Activated CD8-positive, alpha-beta memory T cell treated with anti-CD3 and anti-CD28 coated beads, Interleukin-2, amount 10 ng/mL, durations not matched to agents 7 days and 5 days (primary cell): ENCODE measurements at places on chromosomes 1 and 21. TPM values are rescaled to one million over a fixed set of nuclear protein-coding genes. Genes with fewer than 3 reads are reported as not detected.
A peak's percentile ranks its signal among the peaks of the same experiment; 100 is the strongest.

ELAVL4 gene
- total RNA-seq: not detected

GRCh38 chr1:172616195-172616594 is 42.7 kb upstream of the FASLG start:
- H3K27me3 ChIP-seq: no peaks in the 10 kb centered on the region
- DNase-seq: no peak
- no peak overlapping the region for H3K27ac ChIP-seq
- peaks cover 39% of the 10 kb centered on the region for H3K36me3 ChIP-seq
- no peak overlapping the region for H3K4me3 ChIP-seq
- H3K4me1 ChIP-seq: peaks cover 6% of the 10 kb centered on the region

GRCh38 chr21:16587141-16587581 is 857.4 kb downstream of the USP25 start:
- H3K4me3 ChIP-seq: no peak overlapping the region
- no peaks in the 10 kb centered on the region for H3K4me1 ChIP-seq
- DNase-seq: no peak
- H3K27me3 ChIP-seq: no peaks in the 10 kb centered on the region
- no peak overlapping the region for H3K27ac ChIP-seq

DNA sequence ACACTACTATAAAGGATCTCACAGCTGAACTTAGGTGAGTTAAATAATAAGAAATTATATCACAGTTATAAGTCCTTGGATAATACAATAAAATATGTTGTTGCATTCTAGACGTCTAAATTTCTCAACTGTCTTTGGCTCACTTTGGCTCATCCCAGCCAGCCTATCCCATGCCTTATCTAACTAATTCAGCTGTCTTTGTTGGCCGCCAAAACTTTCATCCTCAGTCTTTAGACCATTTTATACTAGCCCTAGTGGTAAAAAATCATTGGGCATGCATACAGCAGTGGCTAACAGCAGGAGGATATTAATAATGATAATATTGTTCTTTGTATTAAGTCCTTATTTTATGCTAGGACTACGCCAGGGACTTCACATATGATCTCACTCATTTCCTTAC is 59.3 kb downstream of the CCDC18 start:
- no peaks in the 10 kb centered on the region for H3K4me1 ChIP-seq
- no peaks in the 10 kb centered on the region for H3K27me3 ChIP-seq
- H3K4me3 ChIP-seq: no peak overlapping the region
- H3K36me3 ChIP-seq: peaks cover 86% of the 10 kb centered on the region
- DNase-seq: no peak
- H3K27ac ChIP-seq: no peak overlapping the region

GRCh38 chr21:17467392-17467791 is 45.5 kb upstream of the CXADR start:
- H3K4me1 ChIP-seq: no peaks in the 10 kb centered on the region
- no peak for DNase-seq
- H3K27ac ChIP-seq: no peak overlapping the region
- H3K4me3 ChIP-seq: no peak overlapping the region

- DNase-seq: no peak
- no peak overlapping the region for H3K27ac ChIP-seq
- H3K4me3 ChIP-seq: no peak overlapping the region
- H3K27me3 ChIP-seq: no peaks in the 10 kb centered on the region
Observed at GRCh38 chr1:26028490-26028980, 7.0 kb downstream of the EXTL1 start.

C1orf141 gene
- total RNA-seq: not detected

GRCh38 chr1:12146343-12147112 is 20.3 kb upstream of the TNFRSF1B start:
- H3K27ac ChIP-seq: peak overlapping the region; percentile 99
- peaks cover 14% of the 10 kb centered on the region for H3K36me3 ChIP-seq
- H3K4me1 ChIP-seq: peaks cover 76% of the 10 kb centered on the region
- no peak for DNase-seq
- H3K27me3 ChIP-seq: no peaks in the 10 kb centered on the region
- no peak overlapping the region for H3K4me3 ChIP-seq

GRCh38 chr1:80582980-80583379 is 1217.8 kb upstream of the ADGRL2 start:
- no peak for DNase-seq
- H3K27me3 ChIP-seq: no peaks in the 10 kb centered on the region
- no peaks in the 10 kb centered on the region for H3K4me1 ChIP-seq
- H3K27ac ChIP-seq: no peak overlapping the region
- H3K36me3 ChIP-seq: no peaks in the 10 kb centered on the region
- H3K4me3 ChIP-seq: no peak overlapping the region

GRHL3 gene
- total RNA-seq: not detected

DNA sequence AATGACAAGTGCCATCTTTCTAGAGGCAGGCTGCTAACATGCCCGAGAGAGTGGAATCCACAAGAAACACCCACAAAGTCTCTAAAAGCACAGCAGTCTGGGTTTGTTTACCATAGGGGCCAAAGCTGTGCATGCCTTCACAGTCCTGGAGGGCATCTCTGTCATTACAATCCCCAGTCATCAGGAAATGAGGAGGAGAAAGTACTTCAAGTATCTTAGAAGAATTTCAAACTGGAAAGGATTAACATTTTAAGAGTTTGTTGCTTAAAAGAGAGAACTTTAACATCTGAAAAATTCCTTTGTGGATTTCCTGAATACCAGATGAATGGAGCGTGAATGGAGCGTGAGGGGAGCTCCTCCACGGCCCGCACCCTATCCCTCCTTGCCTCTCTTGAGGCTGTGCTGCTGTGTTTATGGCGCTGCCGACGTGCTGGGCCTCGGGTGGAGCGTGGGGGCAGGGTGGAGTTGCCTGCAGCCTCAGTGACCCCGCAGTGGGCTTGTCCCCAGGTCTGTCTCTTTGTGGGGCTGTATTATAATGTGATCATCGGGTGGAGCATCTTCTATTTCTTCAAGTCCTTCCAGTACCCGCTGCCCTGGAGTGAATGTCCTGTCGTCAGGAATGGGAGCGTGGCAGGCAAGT is 23.3 kb downstream of the SLC6A17 start:
- DNase-seq: no peak
- no peak overlapping the region for H3K27ac ChIP-seq
- no peak overlapping the region for H3K4me3 ChIP-seq
- H3K36me3 ChIP-seq: no peaks in the 10 kb centered on the region

CRABP2 gene
- total RNA-seq: 1.9 TPM

NLRP3 gene
- 0.33 TPM for total RNA-seq

SERTAD4 gene
- not detected for total RNA-seq

CFHR3 gene
- total RNA-seq: not detected

DNA sequence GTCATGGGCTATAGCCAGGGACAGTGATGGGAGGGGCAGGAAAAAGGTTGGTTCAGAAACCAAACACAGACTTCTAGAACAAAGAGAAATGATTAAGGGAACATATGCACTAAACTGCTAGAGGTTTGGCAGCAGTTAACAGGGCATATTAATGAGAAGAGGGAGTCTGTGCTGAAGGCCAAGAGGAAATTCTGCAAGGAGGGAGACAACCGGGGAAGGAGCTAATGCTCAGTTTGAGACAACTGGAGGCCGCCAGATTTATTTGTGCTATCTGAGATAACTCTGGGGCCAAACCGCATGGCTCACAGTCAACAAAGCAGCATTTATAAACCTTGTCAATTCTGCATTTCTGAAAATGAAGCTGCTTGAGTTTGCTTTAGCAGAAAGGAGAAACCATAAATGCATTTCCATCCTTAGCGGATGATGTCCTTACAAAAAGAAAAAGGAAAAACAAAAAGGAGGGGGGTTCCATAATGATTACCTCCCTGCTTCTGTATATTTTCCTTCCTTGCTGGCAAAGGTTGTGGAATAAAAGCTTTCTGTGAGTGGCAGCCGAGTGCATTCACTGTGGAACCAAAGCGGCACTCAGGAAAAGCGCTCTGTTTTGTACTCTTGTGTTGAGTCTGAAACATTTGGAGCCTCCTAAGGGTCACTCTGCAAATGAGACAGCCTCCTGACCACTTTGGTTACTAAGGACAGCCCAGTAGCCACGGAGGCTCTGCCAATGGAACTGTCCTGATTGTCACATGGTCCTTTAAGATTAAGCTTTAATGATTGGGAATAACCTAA is 70.3 kb downstream of the SIM2 start:
- no peaks in the 10 kb centered on the region for H3K4me1 ChIP-seq
- H3K4me3 ChIP-seq: no peak overlapping the region
- H3K27me3 ChIP-seq: no peaks in the 10 kb centered on the region

CTTNBP2NL gene
- total RNA-seq: 2.8 TPM

- H3K27ac ChIP-seq: no peak overlapping the region
- H3K4me1 ChIP-seq: no peaks in the 10 kb centered on the region
- no peaks in the 10 kb centered on the region for H3K27me3 ChIP-seq
- H3K36me3 ChIP-seq: no peaks in the 10 kb centered on the region
- no peak for DNase-seq
Observed at GRCh38 chr1:187490266-187490665, 661.5 kb downstream of the PLA2G4A start.

DBT gene
- total RNA-seq: 11.2 TPM

DNA sequence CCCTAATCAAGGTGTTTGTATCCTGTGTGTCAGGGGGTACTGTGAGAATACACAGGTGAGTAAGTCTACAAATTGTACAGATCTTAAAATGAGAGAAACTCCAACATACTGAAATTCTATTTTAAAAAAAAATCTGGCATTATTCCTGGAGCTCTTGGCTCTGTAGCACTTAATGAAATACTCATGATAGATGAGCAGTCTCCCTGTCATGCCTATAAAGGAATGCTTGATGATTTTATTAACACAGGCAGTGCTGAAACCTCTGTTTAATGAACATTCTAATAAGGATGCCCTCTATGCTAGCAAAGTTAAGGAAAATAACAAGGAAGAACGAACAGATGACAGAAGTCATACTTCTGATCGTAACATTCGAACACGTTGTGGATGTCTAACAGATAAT is 233.9 kb upstream of the NEGR1 start:
- no peak overlapping the region for H3K4me3 ChIP-seq
- no peaks in the 10 kb centered on the region for H3K36me3 ChIP-seq
- H3K4me1 ChIP-seq: no peaks in the 10 kb centered on the region
- H3K27ac ChIP-seq: no peak overlapping the region
- no peak for DNase-seq

GRCh38 chr1:223343692-223344091 is 20.3 kb downstream of the SUSD4 start:
- no peak for DNase-seq
- no peaks in the 10 kb centered on the region for H3K27me3 ChIP-seq
- H3K4me1 ChIP-seq: no peaks in the 10 kb centered on the region

DMBX1 gene
- 0.15 TPM for total RNA-seq

FTCD gene
- total RNA-seq: not detected

DNA sequence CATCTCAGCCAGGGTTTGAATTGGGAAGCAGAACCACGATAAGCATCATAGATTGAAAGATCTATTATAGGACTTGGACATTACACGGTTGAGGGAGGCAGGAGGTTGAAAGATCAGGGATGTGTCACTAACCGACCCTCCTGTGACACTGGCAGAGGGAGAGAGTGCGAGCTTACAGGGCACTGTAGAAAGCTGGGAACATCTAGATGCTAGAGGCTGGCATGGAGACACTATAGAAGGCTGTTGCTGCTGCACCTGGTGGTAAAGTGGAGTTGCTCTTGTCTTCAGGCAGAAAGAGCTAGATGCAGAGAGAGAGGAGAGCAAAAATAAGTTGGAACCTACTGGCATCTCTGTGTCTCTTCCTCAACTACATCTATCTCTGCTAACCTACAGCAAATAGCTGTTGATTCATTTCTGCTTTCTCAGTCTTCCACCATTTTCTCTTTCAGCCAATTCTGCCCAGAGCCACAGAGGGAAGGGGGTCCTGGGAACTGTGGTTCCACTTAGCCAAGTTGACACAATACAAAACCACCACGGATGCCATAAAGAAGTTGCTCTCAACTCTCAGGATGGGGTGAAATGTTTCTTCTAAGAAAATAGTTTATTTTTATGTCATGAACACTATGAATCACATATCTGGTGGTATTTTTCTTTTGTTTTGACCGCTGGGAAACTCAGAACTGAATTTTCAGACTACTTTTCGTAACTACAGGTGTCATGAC is 155.9 kb downstream of the ZNF281 start:
- no peak overlapping the region for H3K4me3 ChIP-seq
- H3K4me1 ChIP-seq: peaks cover 21% of the 10 kb centered on the region
- no peaks in the 10 kb centered on the region for H3K36me3 ChIP-seq
- peaks cover 56% of the 10 kb centered on the region for H3K27me3 ChIP-seq
- peak overlapping the region; percentile 48 for H3K27ac ChIP-seq

DNA sequence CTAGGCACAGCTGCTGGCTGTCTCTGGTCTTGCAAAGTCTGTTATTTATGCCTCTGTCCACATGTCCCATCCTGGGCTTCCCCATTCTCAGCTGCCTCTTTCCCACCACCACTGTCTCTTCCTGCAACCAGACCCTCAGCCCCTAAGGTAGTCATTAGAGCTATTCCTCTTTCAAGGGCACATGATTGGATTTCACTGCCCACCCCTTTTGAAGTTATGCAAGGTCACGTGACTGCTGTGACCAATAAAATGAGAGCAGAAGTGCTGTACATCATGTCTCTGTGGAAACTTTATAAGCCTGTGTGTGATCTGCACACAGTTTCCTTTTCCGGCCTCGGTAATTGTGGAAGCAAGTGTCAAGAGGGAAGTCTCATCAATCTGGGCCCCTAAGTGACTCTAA is 136.6 kb upstream of the HMGB4 start:
- no peaks in the 10 kb centered on the region for H3K36me3 ChIP-seq
- no peak for DNase-seq
- H3K27ac ChIP-seq: no peak overlapping the region
- peaks cover 8% of the 10 kb centered on the region for H3K27me3 ChIP-seq

CYP4A11 gene
- total RNA-seq: not detected

GRCh38 chr1:16447641-16448040 is 7.1 kb downstream of the NECAP2 start:
- peaks cover 56% of the 10 kb centered on the region for H3K36me3 ChIP-seq
- H3K4me3 ChIP-seq: no peak overlapping the region
- no peak overlapping the region for H3K27ac ChIP-seq

CNN3 gene
- 4.6 TPM for total RNA-seq

NKAIN1 gene
- total RNA-seq: 0.26 TPM

GRCh38 chr1:147046189-147046862 is 108.2 kb downstream of the NBPF12 start:
- DNase-seq: no peak
- peak overlapping the region; percentile 37 for H3K27ac ChIP-seq
- peaks cover 20% of the 10 kb centered on the region for H3K4me1 ChIP-seq
- no peak overlapping the region for H3K4me3 ChIP-seq
- H3K36me3 ChIP-seq: peaks cover 4% of the 10 kb centered on the region
- peaks cover 9% of the 10 kb centered on the region for H3K27me3 ChIP-seq

OXCT2 gene
- 1.0 TPM for total RNA-seq

GRCh38 chr21:42013376-42013775 is 3.2 kb upstream of the ZBTB21 start:
- H3K36me3 ChIP-seq: peaks cover 2% of the 10 kb centered on the region
- H3K4me3 ChIP-seq: no peak overlapping the region
- peaks cover 23% of the 10 kb centered on the region for H3K27me3 ChIP-seq
- peaks cover 6% of the 10 kb centered on the region for H3K4me1 ChIP-seq
- no peak overlapping the region for H3K27ac ChIP-seq

GRCh38 chr1:228279722-228280105 is 71.9 kb downstream of the OBSCN start:
- H3K4me1 ChIP-seq: peaks cover 4% of the 10 kb centered on the region
- H3K4me3 ChIP-seq: no peak overlapping the region
- H3K27me3 ChIP-seq: no peaks in the 10 kb centered on the region
- no peak for DNase-seq
- H3K27ac ChIP-seq: no peak overlapping the region
- H3K36me3 ChIP-seq: no peaks in the 10 kb centered on the region

TNFSF4 gene
- 17.5 TPM for total RNA-seq
